CD4-positive, alpha-beta T cell treated with Interleukin-17A for 1 hour (primary cell): ENCODE measurements at places on chromosomes 5 and 9.

DNA sequence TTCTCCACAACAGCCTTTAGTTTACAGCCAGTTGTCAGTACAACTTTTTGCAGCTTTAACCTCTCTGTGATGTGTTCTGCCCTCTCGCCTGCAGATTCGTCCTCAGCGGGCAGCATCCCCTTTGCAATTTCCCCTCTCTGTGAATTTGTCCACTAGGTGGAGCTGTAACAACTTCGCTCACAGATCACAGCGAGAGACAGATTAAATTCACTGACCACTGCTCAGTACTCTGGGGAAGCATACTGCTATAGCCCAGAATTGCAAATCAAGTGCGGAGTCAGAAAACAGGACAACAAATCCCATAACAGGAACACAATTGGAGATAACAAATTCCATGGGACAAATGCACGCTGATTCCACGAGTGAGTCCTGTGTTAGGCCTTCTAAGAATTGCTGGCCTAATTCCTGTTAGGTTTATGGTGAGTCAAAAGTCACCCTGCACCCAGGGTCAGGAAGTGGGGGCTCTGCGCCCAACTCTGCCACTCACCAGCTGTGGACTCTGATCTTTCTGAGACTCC, 2124.9 kb downstream of the MAT2B start:
- peak; percentile 4 for DNase-seq

DNA sequence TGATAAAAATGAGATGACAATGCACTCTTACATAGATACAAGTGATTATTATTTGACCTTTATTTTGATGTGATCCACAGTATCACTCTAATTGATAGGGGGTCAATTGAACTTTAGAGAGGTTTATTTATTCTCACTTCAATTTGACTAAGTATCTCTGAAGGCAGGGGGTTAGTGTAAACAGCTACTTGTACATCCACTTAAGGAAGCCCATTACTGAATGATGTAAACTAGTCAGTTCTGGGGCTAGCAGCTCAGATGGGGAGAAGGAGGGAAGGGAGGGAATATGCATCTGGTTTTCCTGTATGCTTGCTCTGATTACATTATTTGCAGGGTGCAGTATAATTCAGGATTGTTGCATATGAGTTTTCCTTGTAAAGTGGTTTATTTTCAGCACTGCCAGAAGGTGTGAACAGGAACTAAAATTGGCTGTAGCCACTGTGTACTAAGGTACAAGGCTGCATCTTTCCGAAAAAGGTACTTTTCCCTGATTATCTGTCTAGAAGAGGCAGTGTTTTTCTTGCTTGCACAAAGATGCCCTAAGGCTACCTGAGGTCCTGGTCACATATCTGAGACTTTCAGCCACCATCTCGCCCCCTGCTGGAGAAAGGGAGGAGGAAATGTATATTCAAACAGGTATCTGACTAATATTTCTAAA, 51.2 kb downstream of the MRPS27 start:
- DNase-seq, result peak; percentile 54

DNA sequence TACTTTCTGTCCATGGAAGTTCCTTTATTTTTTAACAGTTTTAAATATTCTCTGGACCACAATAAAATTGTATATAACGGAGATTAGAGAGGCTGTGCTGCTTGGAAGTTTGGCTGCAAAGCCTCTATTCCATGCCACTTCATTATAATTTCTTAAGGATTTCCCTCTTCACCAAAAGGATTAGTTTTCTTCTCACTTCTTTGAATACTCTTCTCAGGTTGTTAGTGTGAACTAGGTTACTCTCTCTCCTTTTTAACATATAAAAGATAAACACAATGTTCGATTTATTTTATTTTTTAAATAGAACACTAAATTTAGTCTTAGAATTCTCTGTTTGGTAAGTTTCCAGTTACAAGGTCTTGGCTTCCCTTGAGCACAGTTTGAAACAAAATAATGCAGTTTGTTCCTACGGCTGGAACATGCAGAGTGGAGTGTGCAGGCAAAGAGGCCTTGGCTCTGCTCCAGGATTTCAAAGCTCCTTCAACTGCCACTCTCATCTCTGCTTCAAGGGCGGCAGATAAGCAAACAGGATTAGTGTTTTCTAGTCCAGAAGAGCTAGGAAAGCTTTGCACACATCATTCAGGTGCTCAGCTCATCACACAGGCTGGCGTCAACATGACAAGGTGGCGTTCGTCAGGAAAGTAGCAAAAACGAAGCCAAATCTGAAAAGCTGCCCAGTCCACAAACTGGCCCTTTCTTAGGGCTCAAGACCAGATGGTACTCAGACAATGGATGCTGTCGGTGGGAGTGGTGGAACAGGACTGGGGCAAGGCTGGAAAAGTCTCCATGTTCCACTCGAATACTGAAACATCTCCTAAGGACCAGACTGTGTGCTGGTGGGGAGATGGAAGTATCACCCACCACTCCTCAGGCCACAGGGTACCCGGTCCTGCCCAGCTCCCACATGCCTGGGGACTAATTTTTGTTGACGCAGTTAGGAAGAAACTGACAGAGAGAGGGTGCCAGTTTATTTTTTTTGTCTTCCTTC, 286.6 kb downstream of the CRB2 start:
- no peak for DNase-seq

DNA sequence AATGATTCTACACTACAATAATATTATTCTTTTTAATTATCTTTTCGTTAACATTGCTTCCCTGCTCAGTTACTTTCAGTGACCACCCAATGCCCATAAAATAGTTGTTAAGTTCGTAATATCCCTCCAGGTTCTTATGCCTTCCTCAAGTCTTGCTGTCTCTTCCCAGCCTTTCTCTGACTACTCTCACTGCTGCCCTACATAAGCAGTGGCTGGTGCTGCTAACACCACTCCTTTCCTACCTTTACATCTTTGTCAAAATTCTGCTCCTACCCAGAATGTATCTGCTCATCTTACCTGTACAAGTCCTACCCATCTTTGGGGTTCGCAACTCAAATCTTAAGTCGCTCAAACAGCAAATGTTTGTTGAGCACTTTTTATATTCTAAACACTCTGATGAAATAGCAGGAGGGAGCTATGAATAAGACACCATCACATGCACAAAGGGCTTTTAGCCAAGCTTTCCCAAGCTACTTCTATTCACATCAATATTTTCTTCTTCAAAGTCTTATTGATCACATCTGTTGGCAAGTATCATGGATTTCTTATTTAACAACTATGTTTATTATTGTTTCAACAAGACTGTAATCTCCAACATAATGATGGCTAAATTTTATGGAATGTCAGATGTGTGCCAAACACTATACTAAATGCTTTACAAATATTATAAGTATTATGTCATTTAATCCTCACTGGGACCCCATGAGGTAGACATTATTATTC, 29.5 kb downstream of the SLC25A46 start:
- DNase-seq, result no peak
